ENCODE measurements at places on chromosomes 12 and 14. TPM values are rescaled to one million over a fixed set of nuclear protein-coding genes. Genes with fewer than 3 reads are reported as not detected.

DNA sequence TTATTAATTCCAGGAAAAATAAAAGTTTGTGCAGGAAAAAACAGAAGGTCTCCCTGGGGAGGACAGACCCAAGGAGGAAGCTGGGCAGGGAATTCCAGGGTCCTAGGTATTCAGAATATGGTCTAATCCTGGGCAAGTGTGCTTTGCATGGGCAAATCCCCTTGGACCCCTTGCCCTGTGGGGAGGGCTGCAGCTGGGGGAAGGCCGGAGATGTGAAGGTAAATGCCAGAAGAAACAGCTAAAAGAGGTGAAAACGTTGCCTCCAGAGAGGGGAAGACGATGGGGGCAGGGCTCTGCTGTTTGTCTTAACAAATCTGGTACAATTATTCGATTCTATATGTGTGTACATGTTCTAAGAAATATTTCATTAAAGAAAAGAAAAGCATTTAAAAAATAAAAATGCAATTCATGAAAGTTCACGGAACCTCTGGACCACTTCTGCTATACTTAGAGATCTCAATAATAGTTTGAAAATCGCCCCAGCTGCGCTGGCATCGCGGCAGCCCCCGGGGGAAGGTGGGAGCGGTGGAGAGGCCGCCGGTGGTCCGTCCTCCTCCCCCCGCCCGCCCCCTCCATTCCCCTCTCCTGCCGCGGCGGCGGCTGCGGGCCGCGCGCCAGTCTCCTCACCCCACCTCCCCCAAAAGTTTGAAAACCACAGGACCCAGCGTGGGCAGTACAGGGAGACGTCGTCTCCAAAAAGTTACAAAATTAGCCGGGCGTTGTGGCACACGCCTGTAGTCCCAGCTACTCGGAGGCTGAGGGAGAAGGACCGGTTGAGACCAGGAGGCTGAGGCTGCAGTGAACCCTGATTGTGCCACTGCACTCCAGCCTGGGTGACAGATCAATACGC lies 1.5 kb upstream of the PRPF40B start:
- DNase-seq: no peak

DNA sequence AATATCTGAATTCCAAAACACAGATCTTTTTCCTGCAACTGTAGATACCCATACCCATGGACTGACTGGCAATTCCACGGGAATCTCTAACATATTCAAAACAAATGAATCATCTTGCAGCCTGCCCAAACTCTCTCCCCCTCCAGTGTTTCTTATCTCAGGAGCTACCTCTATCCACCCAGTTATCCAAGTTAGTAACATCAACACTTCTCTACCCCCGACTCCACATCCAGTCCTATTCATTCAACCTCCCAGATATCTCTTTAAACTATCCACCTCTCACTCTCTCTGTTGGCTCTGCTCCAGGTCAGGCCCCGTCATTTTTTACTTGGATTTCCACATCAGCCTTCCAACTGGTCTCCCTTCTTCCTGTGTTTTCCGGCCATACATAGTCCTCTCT lies 6.7 kb upstream of the KCNH5 start:
- no peak for DNase-seq

GRCh38 chr12:106760184-106760531 lies 14.3 kb upstream of the RIC8B start:
- no peak for DNase-seq

DNA sequence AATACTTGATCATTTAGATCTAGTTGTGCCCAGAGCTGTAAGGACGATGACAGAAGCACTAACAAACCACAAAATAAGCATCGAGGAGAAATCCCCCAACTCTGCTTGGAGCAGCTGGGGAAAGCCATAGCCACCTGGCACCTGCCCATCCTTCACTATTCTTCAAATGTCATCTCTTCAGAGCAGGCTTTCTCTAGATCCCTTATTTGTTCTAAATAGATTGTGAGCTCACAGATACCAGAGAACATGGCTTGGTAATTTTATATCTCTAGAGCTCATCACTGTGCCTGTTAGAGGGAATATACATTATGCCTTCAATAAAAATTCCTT lies 50.9 kb downstream of the GRIP1 start:
- no peak for DNase-seq

PLBD1 gene
- total RNA-seq: 0.37 TPM
